ENCODE measurements at places on chromosomes 7 and 10. TPM values are rescaled to one million over a fixed set of nuclear protein-coding genes. Genes with fewer than 3 reads are reported as not detected.

- no peaks in the 10 kb centered on the region for H3K36me3 ChIP-seq
- no peak overlapping the region for H3K4me3 ChIP-seq
- H3K27ac ChIP-seq: no peak overlapping the region
- no peaks in the 10 kb centered on the region for H3K4me1 ChIP-seq
- no peak for DNase-seq
- peaks cover 9% of the 10 kb centered on the region for H3K27me3 ChIP-seq
Measured at GRCh38 chr10:100568912-100569311, 33.2 kb downstream of the HIF1AN start.

DNA sequence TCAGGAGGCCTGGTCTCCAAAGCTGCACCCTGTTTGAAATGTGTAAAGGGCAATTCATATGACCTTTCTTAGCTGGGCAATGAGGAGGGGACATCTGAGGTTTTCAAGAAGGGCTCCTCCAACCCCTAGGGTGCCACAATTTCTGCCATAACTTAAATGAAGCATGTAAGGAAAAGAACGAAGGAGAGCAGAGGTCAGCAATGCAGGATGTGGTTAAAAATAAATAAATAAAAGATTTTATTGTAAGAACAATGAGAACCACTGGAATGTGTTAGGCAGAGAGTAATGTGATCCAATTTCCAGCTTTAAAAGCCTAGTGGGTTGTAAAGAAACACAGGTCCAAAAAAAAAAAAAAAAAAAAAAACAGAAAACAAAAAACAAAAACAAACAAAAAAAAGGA lies 673.1 kb downstream of the TNS3 start:
- no peaks in the 10 kb centered on the region for H3K36me3 ChIP-seq
- no peaks in the 10 kb centered on the region for H3K27me3 ChIP-seq
- H3K27ac ChIP-seq: no peak overlapping the region
- no peak for DNase-seq
- H3K4me3 ChIP-seq: no peak overlapping the region

GRCh38 chr10:21078410-21079329 lies 181.6 kb upstream of the NEBL start:
- H3K36me3 ChIP-seq: no peaks in the 10 kb centered on the region
- no peak overlapping the region for H3K27ac ChIP-seq
- DNase-seq: peak; percentile 42
- H3K4me1 ChIP-seq: peaks cover 2% of the 10 kb centered on the region

- H3K27ac ChIP-seq: no peak overlapping the region
- H3K4me1 ChIP-seq: peaks cover 2% of the 10 kb centered on the region
- DNase-seq: no peak
- H3K4me3 ChIP-seq: no peak overlapping the region
- no peaks in the 10 kb centered on the region for H3K36me3 ChIP-seq
- H3K27me3 ChIP-seq: peaks cover 16% of the 10 kb centered on the region
Measured at GRCh38 chr7:100190048-100190711, 12.5 kb downstream of the STAG3 start.

GRCh38 chr10:93390306-93391090 lies 91.6 kb downstream of the MYOF start:
- H3K36me3 ChIP-seq: no peaks in the 10 kb centered on the region
- no peak overlapping the region for H3K4me3 ChIP-seq
- DNase-seq: no peak
- H3K27ac ChIP-seq: no peak overlapping the region
- H3K4me1 ChIP-seq: no peaks in the 10 kb centered on the region
- no peaks in the 10 kb centered on the region for H3K27me3 ChIP-seq

- no peaks in the 10 kb centered on the region for H3K27me3 ChIP-seq
- H3K4me3 ChIP-seq: no peak overlapping the region
- no peak overlapping the region for H3K27ac ChIP-seq
- no peaks in the 10 kb centered on the region for H3K4me1 ChIP-seq
- no peak for DNase-seq
Measured at GRCh38 chr7:33399528-33400213, 270.3 kb downstream of the BBS9 start.

DNA sequence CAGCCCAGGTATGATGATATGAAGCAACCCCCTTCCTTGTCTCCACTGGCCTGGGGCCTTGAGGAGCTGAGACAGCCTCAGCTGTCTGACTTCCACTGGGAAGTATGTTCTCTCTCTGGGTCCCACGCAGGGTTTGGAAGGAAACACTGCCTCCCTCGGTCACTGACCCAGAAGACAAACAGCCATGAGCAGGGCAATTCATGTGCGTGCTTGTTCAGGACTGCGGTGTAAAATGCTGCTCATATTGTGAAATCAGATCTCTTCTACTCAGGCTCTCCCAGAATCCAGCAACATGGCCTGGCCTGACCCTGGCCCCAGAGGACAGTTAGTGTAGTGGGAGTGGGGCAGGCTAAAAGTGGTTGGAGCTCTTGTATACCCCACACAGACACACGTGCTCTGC lies 2.8 kb downstream of the CLCN1 start:
- H3K4me1 ChIP-seq: no peaks in the 10 kb centered on the region
- H3K27me3 ChIP-seq: no peaks in the 10 kb centered on the region
- DNase-seq: no peak
- no peaks in the 10 kb centered on the region for H3K36me3 ChIP-seq
- no peak overlapping the region for H3K4me3 ChIP-seq

- H3K4me3 ChIP-seq: no peak overlapping the region
- peaks cover 14% of the 10 kb centered on the region for H3K4me1 ChIP-seq
- DNase-seq: no peak
- no peaks in the 10 kb centered on the region for H3K36me3 ChIP-seq
Measured at GRCh38 chr10:51759896-51760534, 60.6 kb upstream of the CSTF2T start.

GRCh38 chr7:24299192-24299591 lies 15.2 kb downstream of the NPY start:
- no peaks in the 10 kb centered on the region for H3K27me3 ChIP-seq
- no peak overlapping the region for H3K4me3 ChIP-seq
- no peaks in the 10 kb centered on the region for H3K4me1 ChIP-seq
- H3K36me3 ChIP-seq: no peaks in the 10 kb centered on the region
- no peak for DNase-seq
- no peak overlapping the region for H3K27ac ChIP-seq

DNA sequence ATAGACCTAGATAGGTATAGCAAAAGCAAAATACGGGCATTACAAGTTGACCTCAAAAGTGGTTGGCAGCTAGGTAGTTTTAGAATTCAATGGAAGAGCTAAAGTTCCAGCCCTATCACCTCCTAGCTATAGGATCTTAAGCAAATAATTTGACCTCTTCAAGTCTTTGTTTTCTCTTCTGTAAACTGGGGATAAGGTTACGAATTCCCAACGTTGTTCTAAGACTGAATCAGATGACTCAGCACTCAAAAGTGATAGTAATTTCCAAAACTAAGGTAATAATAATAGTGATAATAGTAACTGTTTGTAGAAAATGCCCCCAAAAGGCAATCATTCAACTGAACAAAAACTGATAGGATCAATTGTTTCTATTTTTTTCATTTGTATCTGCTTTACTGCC lies 445.2 kb downstream of the KCNMA1 start:
- peaks cover 14% of the 10 kb centered on the region for H3K27me3 ChIP-seq
- no peak overlapping the region for H3K4me3 ChIP-seq
- peaks cover 47% of the 10 kb centered on the region for H3K4me1 ChIP-seq

DNA sequence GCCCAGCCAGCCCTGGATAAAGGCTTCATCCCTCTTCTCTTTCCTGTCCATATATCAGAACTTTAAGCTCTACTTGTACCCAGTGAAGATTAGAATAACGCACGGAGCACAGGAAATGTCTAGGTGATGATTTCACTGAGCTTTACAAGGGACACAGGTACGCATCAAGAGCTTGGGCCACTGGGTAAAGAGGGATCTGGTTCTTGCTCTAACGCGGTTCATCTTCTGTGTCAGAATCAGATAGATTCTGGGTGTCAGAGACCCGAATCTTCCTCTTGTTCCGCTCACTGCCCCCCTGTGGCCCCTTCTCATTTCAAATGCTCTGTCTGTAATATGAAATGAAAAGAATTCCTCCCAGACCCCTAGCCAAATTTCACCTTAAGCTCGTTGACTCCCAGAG lies 24.7 kb downstream of the IL2RA start:
- H3K27ac ChIP-seq: no peak overlapping the region
- peaks cover 2% of the 10 kb centered on the region for H3K4me1 ChIP-seq
- no peak for DNase-seq
- H3K27me3 ChIP-seq: peaks cover 28% of the 10 kb centered on the region
- no peaks in the 10 kb centered on the region for H3K36me3 ChIP-seq

- no peak for DNase-seq
- H3K36me3 ChIP-seq: peaks cover 10% of the 10 kb centered on the region
- peaks cover 3% of the 10 kb centered on the region for H3K4me1 ChIP-seq
- H3K27me3 ChIP-seq: no peaks in the 10 kb centered on the region
- no peak overlapping the region for H3K4me3 ChIP-seq
Measured at GRCh38 chr10:23270531-23270930, 74.1 kb downstream of the C10orf67 start.

DNA sequence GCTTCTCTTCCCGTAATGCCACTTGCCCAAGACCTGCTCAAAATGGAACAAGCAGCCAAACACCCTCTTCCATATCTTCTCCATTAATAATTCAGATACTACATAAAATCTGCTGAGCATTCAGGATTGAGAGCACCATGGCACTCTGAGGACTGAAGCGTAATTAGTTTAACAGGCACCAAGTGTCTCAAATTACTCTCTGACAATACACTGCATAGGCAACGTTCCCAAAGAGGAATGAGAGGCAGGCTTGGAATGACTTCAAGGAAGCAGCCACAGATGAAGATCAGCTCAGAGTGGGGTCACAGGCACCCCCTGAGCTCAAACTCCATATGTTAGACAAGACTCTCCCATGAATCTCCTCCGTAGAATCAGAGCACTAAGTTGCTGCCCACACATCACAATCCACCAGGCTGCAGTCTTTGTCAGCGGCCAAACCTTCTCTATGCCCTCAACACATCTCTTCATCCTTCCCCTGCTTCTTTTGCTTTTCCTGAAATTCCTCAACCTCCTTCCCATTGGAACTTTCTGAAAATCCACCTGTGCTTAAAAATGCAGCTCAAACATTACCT lies 4.7 kb upstream of the ABLIM1 start:
- H3K4me1 ChIP-seq: peaks cover 9% of the 10 kb centered on the region
- no peaks in the 10 kb centered on the region for H3K36me3 ChIP-seq
- DNase-seq: no peak
- no peak overlapping the region for H3K27ac ChIP-seq

DNA sequence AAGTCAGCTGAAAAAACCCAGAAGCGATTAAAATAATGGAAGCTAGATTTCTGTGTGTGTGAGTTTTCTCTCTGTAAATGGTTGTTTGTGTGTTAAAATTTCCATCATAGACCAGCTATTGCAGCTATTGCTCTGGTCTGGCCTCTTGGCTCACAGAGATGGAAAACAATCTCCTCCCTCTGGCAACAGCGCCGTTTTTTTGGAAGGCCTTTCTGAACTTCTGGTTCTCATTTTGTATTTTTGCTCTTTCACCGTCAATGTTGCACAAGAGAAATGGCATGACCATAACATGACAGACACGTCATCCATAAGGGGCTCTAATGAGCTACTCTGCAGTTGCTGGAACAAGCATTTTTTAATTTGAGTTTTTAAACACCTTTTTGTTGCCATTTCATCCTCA lies 91.0 kb downstream of the CUBN start:
- H3K4me1 ChIP-seq: peaks cover 4% of the 10 kb centered on the region
- no peak overlapping the region for H3K27ac ChIP-seq
- H3K36me3 ChIP-seq: no peaks in the 10 kb centered on the region
- H3K4me3 ChIP-seq: no peak overlapping the region
- H3K27me3 ChIP-seq: no peaks in the 10 kb centered on the region
- DNase-seq: no peak

Gene UBE2H
- total RNA-seq: 99.1 TPM

Gene AKR1C8
- not detected for total RNA-seq

Gene GATAD1
- total RNA-seq: 51.0 TPM

Gene TMEM140
- not detected for total RNA-seq

Gene GLI3
- total RNA-seq: 9.0 TPM

Gene FRG2B
- total RNA-seq: not detected

Gene GIMAP1
- total RNA-seq: not detected

Gene ARHGEF5
- total RNA-seq: 42.9 TPM

Measured in progenitor cell of endocrine pancreas (in vitro differentiated cells).